Cortex of kidney (tissue), 1 donor: ENCODE measurements at places on chromosomes 6 and 20.

DNA sequence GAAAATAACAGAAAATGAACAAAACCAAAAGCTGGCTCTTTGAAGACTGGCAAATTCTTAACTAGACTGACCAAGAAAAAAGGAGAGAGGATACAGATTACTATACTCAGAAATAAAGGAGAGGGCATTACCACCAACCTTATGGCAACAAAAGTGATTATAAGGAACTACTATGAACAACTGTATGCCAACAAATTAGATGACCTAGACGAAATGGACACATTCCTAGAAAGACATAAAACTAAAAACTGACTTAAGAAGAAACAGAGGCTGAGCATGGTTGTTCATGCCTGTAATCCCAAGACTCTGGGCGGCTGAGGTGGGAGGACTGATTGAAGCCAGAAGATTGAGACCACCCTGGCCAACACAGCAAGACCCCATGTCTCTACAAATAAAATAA is 33.5 kb downstream of the TRPC4AP start:
- no peak for DNase-seq

DNA sequence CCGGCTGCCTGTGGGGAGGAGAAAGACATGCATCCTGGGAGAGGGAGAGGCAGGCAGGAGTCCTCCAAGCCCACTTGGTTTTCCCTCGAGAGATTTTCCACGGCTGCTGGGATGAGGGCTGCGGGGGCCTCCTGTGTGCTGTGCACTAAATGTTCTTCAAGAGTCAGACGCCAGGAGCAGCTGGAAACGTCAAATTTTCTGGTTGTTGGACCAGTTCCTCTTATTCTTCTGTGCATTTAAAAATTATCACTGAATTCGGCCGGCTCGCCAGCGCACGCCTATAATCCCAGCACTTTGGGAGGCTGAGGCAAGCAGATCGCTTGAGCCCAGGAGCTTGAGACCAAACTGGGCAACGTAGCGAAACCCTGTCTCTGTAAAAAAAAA is 32.8 kb upstream of the NTSR1 start:
- no peak for DNase-seq

DNA sequence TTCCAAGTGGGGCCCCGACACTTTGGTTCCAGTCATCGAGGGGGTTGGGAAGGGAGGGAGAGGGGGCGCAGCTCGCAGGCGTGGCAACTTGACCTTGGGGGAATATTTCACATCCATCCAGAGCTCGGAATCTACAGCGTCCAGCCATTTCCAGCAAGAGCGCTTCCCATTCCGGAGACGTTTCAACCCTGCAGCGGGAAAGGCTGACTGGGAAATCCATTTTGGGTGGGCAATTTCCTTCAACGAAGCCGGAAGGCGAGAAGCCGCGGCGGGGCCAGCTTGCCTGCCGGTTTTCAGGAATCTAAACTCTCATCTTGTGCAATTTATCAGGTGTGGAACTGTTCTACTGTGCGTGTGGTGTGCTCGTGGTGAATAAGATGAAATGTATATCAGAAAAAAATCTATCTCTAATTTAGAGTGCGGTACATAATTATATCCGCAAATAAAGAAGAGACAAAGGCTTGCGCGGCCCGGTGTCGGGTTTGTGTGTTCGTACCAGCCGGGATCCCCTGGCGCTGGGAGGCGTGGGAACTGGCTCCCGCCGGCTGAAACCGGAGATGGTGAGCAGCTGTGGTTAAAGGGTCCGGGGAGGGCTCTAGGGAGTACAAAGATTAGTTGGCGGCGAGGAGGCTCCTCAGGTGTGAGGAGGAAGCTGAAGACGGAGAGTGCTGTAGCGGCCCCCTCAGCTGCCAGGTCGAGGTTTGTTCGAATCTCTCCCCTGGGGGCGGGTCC is 4.8 kb downstream of the SLC32A1 start:
- DNase-seq: no peak

DNA sequence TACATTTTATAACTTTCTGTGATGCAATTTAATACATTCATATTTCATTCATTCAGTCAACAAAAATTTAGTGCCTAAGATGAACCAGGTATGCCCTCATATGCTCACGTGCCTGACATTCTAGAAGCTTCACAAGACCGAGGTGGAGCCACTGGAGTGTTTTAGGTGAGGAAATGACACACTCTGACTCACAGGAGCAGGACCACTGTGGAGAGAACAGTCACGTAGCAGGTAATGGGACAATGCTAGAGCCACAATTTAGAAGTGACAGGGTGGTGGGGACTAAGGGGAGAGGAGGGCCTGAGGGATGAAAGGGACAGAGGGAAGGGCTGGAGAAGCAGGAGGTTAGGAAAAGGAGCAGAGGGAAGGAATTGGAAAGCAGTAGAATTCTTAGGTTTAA is 17.6 kb upstream of the HLA-A start:
- no peak for DNase-seq

GRCh38 chr6:160102956-160103824 is 18.4 kb upstream of the SLC22A1 start:
- DNase-seq: no peak

- DNase-seq: no peak
Observed at GRCh38 chr6:158057213-158057987, 75.7 kb downstream of the SYNJ2 start.

DNA sequence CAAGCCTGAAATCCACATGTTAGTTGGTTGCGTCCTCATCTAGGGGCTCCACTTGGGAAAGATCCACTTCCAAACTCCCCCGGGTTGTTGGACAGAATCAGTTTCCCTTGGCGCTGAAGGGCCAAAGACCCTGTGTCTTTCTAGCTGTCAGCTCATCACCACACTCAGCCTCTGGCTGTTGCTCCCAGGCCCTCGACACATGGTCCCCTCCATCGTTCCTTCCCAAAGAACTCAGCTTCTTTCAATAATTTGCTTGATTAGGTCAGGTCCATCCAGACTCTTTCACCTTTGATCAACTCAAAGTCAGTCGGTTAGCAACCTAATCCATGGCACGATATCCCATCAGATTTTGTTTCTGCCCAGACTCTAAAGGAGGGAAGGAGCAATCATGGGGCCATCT is 254.8 kb upstream of the SULF2 start:
- DNase-seq: no peak

DNA sequence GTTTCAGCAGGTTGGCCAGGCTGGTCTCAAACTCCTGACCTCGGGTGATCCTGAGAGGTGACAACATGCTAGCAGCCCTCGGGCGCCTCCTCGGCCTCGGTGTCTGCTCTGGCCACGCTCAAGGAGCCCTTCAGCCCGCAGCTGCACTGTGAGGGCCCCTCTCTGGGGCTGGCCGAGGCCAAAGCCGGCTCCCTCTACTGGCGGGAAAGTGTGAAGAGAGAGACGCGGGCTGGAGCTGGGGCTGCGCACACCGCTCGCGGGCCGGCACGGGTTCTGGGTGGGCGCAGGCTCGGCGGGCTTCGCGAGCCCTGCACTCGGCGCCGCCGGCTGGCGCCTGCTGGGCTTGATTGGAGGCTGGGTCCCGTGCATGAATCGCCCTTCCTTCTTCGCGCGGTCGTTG is 80.8 kb upstream of the RBM24 start:
- DNase-seq: no peak

- DNase-seq: no peak
Observed at GRCh38 chr6:30884521-30885480, 482 bp downstream of the DDR1 start.

DNA sequence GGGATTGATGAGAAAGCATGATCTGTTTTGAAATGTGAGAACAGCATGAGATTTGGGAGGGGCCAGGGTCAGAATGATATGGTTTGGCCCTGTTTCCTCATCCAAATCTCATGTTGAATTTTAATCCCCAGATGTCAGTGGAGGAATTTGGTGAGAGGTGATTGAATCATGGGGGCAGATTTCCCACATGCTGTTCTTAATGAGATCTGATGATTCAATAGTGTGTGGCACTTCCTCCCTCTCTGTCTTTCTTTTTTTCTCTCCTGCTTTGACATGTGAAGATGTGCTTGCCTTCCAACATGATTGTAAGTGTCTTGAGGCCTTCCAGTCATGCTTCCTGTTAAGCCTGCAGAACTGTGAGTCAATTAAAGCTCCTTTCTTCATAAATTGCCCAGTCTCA is 1060.3 kb upstream of the CITED2 start:
- no peak for DNase-seq

DNA sequence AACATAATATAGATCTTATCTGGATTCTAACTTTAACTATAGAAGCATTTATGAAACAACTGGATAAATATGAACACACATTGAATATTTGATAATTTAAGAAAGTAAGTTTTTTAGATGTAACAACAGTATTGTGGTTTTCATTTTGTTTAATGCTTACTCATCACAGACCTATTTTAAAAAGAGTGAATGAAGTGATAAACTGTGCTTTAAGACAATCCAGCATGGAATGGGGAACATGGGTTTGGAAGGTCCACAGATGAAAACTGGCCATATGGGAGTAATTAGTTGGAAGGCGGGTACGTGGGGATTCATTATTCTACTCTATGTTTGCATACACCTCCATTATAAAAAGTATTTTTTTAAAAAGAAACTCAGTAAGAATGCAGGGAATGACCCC is 21.2 kb downstream of the EPB41L2 start:
- no peak for DNase-seq

GRCh38 chr6:145904391-145904790 is 59.8 kb downstream of the SHPRH start:
- DNase-seq: no peak

GRCh38 chr6:126040826-126041225 is 54.5 kb downstream of the TRMT11 start:
- DNase-seq: no peak

DNA sequence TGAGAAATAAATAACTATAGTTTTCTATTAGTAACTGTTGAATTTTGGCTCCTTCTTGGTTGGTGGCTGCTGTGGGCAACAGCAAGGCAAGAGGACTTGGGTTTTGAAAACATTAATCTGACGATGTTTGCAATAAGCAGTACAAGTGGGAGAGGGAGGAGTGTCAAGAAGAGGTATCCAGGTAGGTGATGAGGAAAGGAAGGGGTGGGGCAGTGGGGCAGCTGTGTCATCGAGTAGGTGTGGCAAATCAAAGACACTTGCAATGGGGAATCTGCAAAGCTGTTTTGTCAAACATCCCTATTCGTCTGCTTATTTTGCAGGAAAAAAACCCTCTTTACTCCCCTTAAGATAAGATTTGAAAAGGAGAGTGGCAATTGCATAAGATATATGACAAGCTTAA is 171.9 kb upstream of the MAP3K7 start:
- no peak for DNase-seq

DNA sequence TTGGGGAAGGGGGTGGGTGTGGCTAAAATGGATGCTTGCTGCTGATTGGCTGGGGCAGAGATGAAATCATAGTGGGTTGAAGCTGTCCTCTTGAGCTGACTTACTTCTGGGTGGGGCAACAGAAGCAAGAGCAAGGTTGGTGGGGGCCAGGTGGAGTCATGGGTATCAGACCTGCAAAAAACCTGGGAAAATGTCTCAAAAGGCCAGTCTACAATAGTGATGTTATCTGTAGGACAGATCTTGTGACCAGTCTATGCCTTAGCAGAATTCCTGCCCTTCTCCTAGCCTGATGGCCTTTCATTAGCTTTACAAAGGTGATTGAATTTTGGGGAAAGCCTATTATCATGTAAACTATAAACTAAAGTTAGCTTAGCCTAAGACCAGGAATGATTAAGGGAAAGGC is 945.7 kb downstream of the KIF16B start:
- DNase-seq: no peak

DNA sequence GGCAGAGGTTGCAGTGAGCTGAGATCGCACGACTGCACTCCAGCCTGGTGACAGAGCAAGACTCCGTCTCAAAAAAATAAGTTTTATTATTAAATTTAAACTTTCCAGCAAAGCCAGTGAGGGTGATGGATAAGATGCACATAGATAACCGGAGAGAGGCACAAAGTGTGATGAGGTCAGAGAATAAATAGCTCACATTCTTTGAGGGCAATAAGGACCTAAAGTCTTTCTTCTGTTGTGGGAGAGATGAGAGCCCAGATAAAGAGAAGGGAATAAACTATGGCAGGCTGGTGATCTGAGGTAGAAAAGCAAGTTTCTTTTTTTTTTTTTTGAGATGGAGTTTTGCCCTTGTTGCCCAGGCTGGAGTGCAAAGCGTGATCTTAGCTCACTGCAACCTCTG is 20.6 kb upstream of the EZR start:
- no peak for DNase-seq

GRCh38 chr6:52049252-52050050 is 38.0 kb downstream of the PKHD1 start:
- DNase-seq: no peak

- DNase-seq: no peak
Observed at GRCh38 chr6:18457065-18457737, 70.1 kb downstream of the RNF144B start.

GRCh38 chr20:2386516-2387179 is 5.9 kb downstream of the TGM6 start:
- no peak for DNase-seq

DNA sequence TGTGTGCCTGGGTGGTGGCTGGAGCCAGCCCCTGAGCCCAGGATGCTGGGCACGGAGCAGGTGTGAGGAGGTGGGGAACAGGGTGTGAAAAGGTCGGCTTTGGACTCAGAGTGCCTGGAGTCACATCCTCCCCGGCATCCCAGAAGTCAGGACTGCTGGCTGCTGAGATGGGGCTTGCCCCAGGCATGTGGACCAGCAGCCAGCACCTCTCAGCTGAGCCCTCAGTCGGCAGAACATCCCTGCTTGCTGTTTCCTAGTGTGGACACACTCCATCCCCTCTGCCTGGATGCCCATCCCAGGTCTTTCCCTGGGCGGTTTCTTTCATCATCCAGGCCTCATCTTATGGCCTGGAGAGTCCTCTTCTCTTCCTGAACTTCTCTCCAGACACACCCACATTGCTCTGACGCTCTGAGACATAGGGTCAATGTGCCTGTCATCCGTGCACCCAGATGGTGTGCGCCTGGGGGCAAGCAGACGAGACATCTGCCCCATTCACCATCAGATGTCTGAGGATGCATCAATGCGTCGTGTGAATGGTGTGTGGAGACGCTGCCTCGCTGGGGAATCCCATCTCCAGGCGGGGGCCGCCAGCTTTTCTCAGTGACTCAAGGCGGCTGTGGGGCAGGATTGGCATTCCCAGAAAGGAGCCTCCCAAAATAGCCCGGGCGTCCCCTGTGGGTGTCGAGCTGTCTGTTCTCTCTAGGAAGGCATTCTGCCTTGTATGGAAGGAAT is 104.2 kb downstream of the SYCP2 start:
- no peak for DNase-seq

GRCh38 chr20:539848-540247 is 3.7 kb downstream of the CSNK2A1 start:
- DNase-seq: no peak

- no peak for DNase-seq
Observed at GRCh38 chr6:110688661-110689268, 126.5 kb downstream of the CDK19 start.

DNA sequence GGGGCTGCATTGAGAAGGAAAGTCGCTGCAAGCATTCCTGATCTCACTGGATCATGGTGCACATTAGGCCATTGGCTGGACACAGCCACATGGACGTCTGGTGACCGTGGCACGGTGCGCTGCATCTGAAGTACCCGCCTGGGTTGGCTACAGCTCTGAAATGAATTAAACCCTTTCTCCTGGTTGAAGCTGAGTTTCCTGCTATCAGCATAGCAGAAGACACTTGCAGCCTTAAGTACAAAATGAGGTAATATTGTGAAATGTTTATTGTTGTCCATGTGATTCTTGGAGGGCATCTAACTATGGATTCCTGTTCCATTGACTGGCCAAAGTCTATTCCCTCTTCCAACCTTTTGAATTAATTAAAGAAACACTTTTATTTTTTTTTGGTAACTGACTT is 89.8 kb upstream of the ADTRP start:
- no peak for DNase-seq
